ENCODE measurements at places on chromosomes 16 and 17. TPM values are rescaled to one million over a fixed set of nuclear protein-coding genes. Genes with fewer than 3 reads are reported as not detected.
A peak's percentile ranks its signal among the peaks of the same experiment; 100 is the strongest.

DNA sequence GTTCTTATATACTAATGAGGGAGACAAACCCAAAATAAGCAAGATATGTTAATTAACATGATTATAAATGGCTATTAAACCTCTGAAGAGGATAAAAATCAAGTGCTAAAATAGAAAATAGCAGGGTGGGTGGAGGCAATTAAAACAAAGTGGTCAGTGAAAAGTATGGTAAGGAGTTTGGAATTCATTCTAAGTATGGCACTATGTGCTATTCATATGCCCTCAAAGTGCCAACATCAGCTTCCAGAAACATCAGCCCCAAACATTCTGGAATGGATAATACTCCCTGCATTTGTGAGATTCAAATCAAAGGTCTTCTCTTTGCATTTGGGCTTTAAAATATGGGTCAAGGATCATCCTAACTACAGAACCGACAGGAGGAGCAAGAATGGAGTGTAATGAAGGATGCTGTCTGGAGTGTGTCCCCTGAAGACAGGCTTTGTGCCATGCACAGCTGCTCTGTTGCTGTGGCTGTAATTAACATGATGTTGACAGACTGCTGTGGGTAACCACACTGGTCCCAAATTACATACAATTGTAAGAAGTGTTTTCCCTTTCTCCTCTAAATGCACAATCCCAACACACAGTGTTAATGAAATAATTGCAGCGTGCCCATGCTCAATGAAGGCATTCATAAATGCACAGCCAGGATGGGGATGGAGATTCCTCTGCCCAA lies 93.1 kb downstream of the VAT1L start:
- no peaks in the 10 kb centered on the region for H3K4me1 ChIP-seq
- no peak for DNase-seq

GRCh38 chr17:38984666-38985065 lies 17.5 kb upstream of the FBXO47 start:
- no peak overlapping the region for H3K4me3 ChIP-seq
- H3K27me3 ChIP-seq: no peaks in the 10 kb centered on the region
- no peaks in the 10 kb centered on the region for H3K36me3 ChIP-seq

GRCh38 chr17:49574323-49574781 lies 1.3 kb upstream of the NXPH3 start:
- peaks cover 6% of the 10 kb centered on the region for H3K27me3 ChIP-seq
- H3K4me1 ChIP-seq: peaks cover 9% of the 10 kb centered on the region
- H3K27ac ChIP-seq: no peak overlapping the region
- DNase-seq: no peak
- no peak overlapping the region for H3K4me3 ChIP-seq

Gene ZNF267
- total RNA-seq: 7.2 TPM

GRCh38 chr16:31714903-31715504 lies 158.6 kb upstream of the ZNF267 start:
- DNase-seq: no peak
- no peak overlapping the region for H3K27ac ChIP-seq
- H3K36me3 ChIP-seq: no peaks in the 10 kb centered on the region
- H3K27me3 ChIP-seq: no peaks in the 10 kb centered on the region

DNA sequence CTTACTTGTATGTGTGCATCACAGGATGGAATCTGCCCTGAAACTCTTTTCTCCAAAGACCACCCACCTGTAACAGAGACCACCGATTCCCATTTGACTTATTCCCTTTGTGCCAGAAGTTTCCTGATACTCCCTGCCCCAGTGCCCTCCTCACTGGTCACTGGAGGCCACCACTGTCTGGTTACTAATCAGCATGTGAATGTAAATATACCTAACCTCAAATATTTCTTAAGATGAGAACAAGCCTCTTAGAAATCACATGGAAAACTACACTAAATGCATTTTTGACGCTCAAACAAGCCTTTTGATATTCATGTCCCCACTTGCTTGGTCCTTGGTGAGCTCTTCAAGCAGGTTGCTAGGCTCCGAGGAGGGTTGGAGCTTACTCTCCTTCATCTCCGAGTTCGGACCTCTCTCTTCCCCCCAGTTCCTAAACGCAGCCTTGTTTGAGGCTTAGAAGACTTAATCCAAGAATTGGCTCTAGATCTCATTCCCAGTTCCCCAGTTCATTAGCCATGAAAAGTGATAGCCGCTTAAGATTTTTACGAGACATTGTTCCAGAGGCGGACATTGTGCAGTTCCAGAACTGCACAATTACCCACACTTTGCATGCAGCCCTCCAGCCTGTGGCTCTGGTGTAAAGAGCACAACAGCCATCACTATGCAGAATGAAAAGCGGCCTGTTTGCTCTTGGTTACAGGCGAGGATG lies 579.2 kb upstream of the PSMD7 start:
- no peak overlapping the region for H3K27ac ChIP-seq
- no peak overlapping the region for H3K4me3 ChIP-seq
- H3K27me3 ChIP-seq: no peaks in the 10 kb centered on the region
- no peak for DNase-seq

GRCh38 chr17:20010099-20010863 lies 1.1 kb downstream of the SPECC1 start:
- peaks cover 4% of the 10 kb centered on the region for H3K4me1 ChIP-seq
- H3K36me3 ChIP-seq: no peaks in the 10 kb centered on the region
- H3K27me3 ChIP-seq: peaks cover 11% of the 10 kb centered on the region
- H3K4me3 ChIP-seq: no peak overlapping the region
- peak; percentile 58 for DNase-seq

- DNase-seq: no peak
- H3K27ac ChIP-seq: peak overlapping the region; percentile 100
- H3K4me3 ChIP-seq: peak overlapping the region; percentile 99
- H3K27me3 ChIP-seq: no peaks in the 10 kb centered on the region
- H3K4me1 ChIP-seq: peaks cover 15% of the 10 kb centered on the region
- peaks cover 12% of the 10 kb centered on the region for H3K36me3 ChIP-seq
Measured at GRCh38 chr17:38797158-38797490, 2.2 kb downstream of the PIP4K2B start.

DNA sequence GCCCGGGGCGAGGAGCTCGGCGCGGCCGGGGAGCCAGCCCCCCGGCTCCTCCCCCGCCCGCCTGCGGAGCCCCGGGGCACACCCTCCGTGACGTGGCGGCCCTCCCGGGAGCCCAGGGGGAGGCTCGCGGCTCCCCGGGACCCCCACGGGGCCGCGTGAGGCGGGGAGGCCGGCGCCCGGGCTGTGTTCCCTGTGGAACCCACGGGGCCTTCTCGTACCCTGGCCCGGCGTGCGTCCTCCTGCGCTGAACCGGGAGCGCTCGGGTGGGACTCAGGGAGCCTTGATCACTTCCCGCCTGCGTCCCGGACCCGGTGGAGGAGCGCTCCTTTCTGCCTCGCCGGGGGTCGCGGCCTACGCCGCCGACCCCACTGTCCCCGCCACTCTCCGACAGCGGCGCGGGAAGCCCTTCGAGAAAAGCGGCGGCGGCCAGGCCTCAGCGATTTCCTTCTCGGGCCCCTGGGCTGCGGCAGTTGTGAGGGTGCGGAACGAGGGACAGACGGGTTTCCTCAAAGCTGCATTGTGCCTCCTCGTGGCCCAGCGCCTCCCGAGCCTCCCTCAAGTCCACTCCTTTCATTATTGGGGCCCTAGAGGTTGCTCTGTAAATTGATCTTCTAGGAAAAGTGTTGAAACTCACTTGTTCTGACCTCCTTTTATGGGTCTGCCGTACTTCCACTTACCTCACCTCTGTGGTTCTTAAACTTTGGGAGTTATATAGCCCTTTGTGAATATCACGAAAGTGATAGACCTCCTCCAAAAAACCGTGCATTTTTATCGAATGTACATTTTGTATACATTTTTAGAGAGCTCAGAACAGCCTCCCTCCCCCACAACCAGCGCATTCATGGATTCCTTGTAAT lies 597 bp downstream of the LIG3 start:
- H3K27ac ChIP-seq: peak overlapping the region; percentile 99
- peak overlapping the region; percentile 86 for H3K4me3 ChIP-seq
- peak; percentile 75 for DNase-seq
- H3K27me3 ChIP-seq: no peaks in the 10 kb centered on the region

DNA sequence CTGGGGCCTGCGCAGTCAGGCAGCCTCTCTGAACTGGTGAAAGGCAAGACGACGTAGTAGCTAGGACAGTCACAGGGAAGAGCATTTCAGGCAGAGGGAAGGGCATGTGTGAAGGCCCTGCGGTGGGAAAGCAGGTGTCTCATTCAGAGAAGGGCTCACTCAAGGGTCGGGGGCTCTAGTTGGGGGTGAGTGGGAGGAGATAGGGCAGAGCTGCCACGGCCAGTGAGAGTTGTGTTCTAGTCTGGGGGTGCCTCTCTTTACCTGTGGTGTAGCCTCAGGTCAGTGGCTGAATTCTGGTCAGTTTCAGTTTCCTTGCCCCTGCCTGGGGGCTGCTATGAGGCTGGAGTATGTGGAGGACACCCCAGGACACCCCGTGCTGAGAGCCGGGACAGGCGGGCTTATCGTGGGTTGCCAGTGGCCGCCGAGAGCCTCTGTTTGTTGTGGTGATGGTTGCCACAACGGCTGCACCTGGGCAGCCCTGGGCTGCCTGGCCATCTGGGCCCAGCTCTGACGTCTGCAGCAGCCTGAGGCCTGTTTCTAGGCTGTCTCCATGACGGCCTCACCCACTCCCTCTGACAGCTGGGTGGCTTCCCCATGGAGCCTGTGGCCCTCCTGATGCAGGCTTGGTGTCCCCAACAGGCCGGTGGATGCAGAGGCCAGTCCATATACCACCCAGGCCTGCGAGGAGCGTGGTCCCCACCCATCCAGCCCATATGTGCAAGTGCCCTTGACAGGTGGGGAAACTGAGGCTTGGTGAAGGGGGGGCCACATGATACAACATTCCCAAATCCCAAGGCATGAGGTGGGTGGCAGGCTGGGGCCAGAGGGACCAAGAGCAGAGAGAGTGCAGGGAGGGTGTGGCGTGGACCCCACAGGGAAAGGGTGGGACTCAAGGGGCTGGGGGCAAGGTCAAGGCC lies 10.8 kb downstream of the MAP2K3 start:
- H3K4me1 ChIP-seq: no peaks in the 10 kb centered on the region
- H3K36me3 ChIP-seq: peaks cover 20% of the 10 kb centered on the region
- H3K4me3 ChIP-seq: no peak overlapping the region
- DNase-seq: no peak
- no peaks in the 10 kb centered on the region for H3K27me3 ChIP-seq
- no peak overlapping the region for H3K27ac ChIP-seq

- peaks cover 54% of the 10 kb centered on the region for H3K4me1 ChIP-seq
- no peak overlapping the region for H3K27ac ChIP-seq
- no peaks in the 10 kb centered on the region for H3K36me3 ChIP-seq
- H3K27me3 ChIP-seq: no peaks in the 10 kb centered on the region
- DNase-seq: no peak
Measured at GRCh38 chr17:17763734-17764133, 73.1 kb downstream of the SREBF1 start.

DNA sequence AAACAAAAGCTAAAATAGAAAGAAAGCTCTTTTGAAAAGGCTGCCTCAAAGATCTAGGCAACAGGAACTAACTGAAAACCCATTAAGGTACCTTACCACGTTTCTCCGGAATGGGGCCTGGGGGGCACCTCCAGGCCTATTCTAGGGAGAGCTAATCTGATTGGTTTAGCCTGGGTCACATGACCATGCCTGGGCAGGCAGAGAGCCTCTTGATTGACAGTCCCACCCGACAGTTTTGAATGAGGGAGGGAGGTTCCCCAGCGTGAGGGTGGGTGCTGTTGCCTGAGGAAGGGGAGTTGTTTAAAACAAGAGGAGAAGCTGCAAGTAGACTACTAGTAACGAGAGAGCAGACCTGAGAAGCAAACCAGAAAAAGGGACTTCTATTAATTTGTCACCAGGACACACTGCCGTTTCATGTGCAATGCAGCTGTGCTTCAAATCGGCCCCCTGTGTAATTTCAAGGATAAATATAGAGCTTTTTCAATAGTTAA lies 143.4 kb upstream of the HS3ST2 start:
- no peak overlapping the region for H3K4me3 ChIP-seq
- H3K27ac ChIP-seq: no peak overlapping the region

DNA sequence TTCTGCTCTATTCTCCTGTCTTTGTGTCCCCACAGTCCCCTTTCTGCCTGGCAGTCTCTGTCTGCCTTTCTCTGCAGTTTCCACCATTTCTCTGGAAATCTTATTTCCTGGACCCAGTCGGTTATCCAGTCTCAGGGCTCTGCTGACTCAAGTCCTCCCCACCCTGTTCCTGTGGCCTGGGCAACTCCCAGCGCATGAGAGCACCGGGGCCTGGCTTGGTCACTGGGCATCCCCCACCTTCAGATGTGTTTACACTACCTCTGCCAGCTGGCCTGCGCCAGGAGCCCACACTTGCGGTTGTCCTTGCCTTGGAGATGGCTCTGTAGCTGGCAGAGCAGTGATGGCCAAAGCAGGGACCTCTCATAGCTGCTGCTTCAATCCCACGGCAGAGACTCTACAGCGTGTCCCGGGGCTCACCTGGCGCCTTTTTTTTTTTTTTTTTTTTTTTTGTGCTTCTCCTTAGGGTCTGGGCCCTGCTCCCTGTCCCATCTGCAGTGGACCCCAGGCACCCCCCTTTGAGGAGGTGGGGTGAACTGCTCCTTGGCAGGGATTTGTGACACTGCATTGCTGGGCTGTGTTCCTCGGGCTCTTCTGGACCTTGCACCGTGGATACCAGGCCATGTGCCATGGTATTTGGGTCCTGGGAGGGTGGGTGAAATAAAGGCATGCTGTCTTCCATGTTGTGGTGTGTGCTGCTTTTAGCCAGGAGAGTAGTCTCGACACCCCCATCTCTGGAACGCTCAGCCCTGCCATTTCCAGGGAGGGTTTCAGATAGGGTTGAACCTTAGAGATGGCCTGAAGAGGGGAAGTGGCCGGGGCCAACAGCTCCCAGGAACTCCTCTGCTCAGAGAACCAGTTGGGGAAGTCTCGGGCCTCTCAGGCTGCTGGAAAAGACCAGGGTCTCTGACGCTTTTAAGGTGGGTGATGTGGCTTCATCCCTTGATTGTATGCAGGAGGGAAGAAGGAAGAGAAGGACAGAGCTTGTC lies 17.5 kb downstream of the GUCY2D start:
- no peak overlapping the region for H3K27ac ChIP-seq
- H3K4me1 ChIP-seq: peaks cover 12% of the 10 kb centered on the region
- no peaks in the 10 kb centered on the region for H3K36me3 ChIP-seq

DNA sequence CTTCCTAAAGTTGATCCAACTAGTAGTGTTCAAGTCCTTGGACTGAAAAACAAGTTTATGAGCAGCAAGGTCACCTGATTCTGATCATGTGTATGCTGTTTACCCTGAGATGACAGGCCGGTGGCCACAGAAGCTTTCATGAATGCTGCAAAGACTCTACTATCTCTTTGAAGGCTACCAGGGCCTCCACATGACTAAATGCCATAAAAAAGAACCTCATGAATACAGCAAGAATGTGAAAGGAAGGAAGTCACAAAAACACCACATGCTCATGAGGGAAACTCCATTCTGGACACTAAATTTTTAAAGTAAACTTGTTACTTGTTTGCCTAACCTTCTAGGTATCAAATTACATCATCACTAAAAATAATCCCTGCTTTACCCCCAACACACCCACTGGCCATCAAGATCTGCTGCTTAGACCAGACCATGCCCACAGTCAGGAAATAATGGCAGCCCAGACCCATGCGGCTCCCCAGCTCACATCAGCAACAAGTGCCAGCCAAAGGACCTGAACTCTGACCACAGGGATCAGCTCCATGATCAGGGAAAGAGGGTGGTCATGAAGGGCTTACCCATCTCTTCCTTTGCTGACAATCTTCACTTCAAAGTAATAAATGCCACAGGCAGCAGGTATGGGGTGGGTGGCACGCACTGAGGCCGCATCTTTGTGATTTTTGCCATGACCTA lies 1.4 kb downstream of the RANBP10 start:
- peaks cover 26% of the 10 kb centered on the region for H3K4me1 ChIP-seq
- peak overlapping the region; percentile 81 for H3K27ac ChIP-seq
- no peaks in the 10 kb centered on the region for H3K27me3 ChIP-seq
- no peaks in the 10 kb centered on the region for H3K36me3 ChIP-seq
- no peak for DNase-seq
- no peak overlapping the region for H3K4me3 ChIP-seq

Gene CCDC40
- total RNA-seq: 3.0 TPM

- H3K27me3 ChIP-seq: no peaks in the 10 kb centered on the region
- DNase-seq: no peak
- H3K4me1 ChIP-seq: no peaks in the 10 kb centered on the region
- no peak overlapping the region for H3K4me3 ChIP-seq
Measured at GRCh38 chr17:31283841-31284240, 13.2 kb downstream of the OMG start.

Data from adrenal gland (tissue), 19 donors.